ENCODE measurements at places on chromosomes 7 and 10.

GRCh38 chr7:140981951-140982350, 32.8 kb downstream of the MRPS33 start:
- no peak for DNase-seq

DNA sequence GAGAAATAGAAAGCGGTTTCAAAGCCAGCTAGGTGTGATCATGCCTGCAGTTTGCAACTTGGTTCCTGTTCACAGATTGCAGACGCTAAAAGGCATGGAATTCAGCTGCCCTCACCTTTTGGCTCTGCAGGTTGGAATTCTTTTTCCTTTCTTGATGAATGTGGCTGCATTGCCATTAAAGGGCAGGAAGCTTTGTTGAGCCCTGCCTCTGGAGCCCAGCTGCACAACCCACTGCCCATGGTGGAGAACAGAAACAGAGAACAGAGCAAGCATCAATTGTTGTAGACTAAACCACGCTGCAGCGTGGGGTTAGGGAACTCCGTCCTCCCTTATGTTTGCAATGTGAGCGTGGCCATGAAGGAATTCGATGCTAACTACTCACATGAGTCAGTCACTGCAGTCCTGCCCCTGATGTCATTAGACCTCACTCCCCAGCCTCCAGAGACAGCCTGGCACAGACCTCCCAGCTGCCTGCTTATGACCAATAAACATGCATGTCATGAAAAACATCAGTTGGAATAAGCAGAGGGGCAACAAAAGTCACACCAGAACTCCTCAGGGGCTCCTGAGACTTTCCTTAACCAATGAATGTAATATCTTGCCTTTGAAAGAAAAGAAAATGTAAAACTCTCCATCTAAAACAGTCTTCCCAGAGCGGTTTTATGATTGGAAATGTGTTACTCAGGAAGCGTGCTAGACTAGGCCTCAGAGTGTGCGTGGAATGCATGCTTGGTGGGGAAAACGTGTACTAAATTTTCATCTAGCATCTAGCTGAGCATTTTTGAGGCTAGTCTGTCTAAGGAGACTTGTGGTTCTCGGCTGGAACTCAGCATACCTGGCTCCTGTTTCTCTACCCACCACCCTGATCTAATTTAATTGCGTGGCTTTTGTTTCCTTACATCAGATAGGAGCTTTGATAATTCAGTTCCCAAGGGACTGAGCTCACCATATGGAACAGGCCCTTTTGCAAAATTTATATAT, 232.2 kb downstream of the KIAA1217 start:
- no peak for DNase-seq

DNA sequence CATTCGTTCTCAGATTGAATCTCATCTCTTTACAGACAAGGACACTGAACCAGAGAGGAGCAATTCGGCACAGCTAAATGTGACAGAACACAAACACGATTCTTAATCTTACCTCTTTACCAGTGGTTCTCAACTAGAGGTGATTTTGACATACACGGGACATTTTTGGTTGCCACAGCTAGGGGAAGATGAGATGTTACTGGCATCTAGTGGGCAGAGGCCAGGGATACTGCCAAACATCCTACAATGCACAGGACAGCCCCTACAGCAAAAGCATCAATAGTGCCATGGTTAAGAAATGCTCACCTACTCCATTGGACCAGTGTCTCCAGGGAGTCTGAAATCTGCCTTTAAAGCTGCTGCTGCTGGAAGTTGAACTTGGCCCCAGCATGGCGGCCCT, 27.3 kb downstream of the PDE1C start:
- no peak for DNase-seq

- no peak for DNase-seq
Measured at GRCh38 chr7:100710452-100710851, 4.5 kb downstream of the POP7 start.

- DNase-seq = no peak
Measured at GRCh38 chr7:77985974-77986339, 187.4 kb downstream of the PHTF2 start.

DNA sequence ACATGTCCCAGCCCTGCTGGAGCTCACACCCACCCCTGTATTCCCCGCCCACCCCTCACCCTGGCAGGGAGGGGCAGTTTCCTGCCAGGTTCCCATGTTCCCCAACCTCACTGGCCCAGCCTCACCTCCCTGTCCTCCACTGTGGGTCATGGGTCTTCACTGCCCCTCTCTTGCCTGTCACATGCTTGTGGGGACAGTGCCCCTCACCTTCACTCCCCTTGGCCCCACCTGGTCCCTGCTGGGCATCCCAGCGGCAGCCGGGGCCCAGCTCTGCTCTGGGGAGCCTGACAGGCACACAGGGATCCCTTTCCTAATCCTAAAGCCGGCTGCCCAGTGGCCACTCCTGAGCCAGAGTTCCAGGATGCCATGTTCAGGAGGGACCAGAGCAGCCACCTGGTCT, 21.4 kb upstream of the ZNF862 start:
- DNase-seq = no peak

DNA sequence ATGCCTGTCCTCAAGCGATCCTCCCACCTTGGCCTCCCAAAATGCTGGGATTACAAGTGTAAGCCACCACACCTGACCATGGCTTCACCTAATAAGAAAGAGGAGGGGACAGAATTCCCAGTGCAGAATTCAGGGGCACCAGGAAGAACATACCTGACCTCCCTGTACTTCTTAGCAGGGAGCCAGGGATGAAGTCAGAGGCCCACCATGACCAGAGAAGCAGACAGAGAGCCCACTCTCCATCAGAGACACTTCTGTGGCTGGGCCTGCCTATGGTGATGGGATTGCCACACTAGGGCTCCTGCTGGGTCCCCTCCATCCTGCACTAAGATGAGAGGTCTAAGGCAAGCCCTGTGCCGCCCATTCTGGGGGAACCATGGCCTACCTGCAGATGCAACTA, 157.4 kb upstream of the LYZL2 start:
- DNase-seq = no peak

GRCh38 chr10:45080331-45080730, 79.6 kb downstream of the ZNF22 start:
- no peak for DNase-seq

DNA sequence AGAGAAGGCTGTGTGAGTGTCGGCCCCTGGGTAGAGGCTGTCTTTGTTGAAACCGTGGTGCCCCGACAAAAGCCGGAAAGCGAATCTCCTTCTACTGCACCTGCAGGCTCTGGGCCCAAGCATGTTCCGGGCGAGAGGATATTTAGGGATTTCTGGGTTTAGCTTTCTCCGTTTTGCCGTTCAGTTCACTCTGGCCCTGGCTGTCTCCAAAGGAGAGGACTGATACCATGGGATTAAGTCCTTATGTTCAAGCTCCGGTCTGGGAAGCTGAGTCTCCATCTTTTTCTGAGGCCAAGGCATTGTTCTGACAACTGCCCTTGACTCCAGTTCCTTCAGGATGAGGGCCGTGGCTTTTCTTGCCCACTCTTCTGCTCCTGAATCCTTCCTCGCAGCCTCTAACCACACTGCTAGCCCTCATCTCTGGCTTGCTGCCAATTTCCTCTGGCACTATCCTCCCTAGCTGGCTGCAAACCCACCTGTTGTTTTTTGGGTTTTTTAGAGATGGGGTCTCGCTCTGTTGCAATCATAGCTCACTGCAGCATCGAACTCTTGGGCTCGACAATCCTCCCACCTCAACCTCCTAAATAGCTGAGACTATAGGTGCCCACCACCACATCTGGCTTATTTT, 206.8 kb downstream of the SKIDA1 start:
- peak; percentile 9 for DNase-seq

- DNase-seq = no peak
Measured at GRCh38 chr7:105487579-105488571, 34.2 kb downstream of the PUS7 start.

GRCh38 chr7:63887031-63887430, 111.6 kb upstream of the ZNF722 start:
- no peak for DNase-seq

DNA sequence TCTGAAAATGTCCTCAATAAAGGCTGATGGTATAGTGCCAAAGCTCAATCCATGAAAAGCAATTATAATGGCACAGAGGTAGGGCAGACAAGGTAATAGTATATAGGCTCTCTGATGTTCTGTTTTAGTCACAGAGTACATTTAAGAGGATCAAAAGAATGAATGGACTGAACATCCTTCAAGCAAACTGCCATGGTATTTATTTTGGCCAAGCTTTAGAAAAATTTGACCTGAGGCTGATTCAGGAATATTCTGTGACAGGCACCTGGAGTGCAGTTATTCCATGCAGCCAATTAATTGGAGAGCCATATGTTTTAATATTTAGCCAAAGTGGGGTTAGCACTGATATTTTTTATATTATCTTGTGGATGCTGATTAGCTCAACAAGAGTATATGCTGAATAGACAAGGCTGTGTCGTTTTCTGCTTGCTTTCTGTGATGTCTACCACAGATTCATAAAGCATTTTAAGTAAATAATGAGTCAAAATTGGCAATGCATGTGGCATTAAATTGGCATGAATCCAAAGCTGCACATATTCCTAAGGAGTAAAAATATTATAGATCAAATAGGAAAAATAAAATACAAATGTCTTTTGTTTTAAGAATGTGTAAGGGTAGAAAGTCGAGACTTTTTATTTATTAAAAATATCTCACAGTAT, 177.4 kb downstream of the PCLO start:
- no peak for DNase-seq

- DNase-seq = no peak
Measured at GRCh38 chr10:16566202-16566805, 44.6 kb upstream of the C1QL3 start.
